SW 1271 (cell line): ENCODE measurements at places on chromosomes 4 and X.

- peak; percentile 19 for DNase-seq
Observed at GRCh38 chr4:19486400-19486799, 765.3 kb upstream of the SLIT2 start.

DNA sequence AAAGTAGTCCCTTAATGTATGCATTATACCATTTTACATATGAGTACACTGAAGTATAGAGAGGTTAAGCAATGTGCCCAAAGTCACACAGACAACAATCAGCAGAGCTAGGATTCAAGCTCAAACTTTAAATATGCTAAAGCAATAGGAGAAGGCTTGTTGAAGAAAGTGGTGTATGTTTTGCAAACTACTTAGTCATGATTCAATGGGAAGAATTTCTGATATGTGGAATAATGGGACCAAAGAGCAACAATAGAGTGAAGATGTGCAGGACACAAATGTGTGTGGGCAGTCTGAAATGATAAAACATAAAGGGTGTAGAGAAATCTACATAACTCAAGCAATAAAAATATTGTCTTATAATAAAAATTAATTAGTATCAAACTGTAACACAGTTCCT, 109.0 kb upstream of the ARSJ start:
- no peak for DNase-seq

DNA sequence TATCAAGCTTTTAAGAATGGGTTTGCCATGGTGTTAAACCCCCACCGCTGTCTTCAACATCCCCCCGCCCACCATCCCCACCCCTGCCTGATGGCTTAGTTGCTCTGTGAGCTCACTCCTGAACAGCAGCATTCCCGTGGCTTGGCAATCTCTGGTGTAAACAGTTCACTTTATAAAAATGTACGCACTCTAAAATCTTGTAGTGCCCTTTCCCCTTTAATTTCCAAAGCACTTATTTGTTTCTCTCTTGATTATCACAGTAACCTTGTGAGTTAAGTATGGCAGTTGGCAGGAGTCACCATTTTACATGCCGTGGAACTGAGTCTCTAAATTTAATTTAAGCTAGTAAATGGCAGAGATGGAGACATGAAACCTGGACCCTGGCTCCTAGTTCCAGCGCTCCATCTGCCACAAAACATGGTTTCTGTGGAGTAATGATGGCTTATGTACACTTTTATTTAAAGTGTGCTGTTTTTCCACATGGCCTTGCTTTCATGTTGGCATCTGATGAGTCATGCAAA, 123.1 kb downstream of the AFF1 start:
- DNase-seq, result no peak

- DNase-seq, result no peak
Observed at GRCh38 chr4:76007089-76007862, at the start of gene CXCL9. Gene CXCL9, minus strand, starts transcription at chr4:76007509. Its CDS starts 60 bp downstream, at chr4:76007449.

GRCh38 chrX:39576041-39576872, 521.5 kb downstream of the BCOR start:
- no peak for DNase-seq

DNA sequence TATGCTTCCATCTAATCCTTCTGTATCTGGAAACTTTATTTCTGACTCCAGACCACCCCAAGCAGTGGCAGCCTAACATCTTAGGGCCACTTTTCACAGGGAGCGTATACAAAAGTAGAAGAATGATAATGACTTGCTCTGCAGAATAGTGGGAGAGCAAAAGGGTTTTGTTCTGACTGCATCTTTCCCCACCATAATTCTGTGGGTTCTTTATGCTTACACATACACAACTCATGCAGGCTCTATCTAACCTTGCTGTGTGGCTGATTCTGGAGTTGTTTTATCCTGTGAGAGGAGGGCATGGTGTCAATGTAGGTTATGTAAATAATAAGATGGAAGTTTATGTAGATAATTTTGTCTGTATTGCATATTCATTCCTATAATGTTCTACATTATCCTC, 42.4 kb upstream of the NDNF start:
- DNase-seq, result no peak

GRCh38 chr4:7371210-7371941, 63.4 kb downstream of the PSAPL1 start:
- no peak for DNase-seq

DNA sequence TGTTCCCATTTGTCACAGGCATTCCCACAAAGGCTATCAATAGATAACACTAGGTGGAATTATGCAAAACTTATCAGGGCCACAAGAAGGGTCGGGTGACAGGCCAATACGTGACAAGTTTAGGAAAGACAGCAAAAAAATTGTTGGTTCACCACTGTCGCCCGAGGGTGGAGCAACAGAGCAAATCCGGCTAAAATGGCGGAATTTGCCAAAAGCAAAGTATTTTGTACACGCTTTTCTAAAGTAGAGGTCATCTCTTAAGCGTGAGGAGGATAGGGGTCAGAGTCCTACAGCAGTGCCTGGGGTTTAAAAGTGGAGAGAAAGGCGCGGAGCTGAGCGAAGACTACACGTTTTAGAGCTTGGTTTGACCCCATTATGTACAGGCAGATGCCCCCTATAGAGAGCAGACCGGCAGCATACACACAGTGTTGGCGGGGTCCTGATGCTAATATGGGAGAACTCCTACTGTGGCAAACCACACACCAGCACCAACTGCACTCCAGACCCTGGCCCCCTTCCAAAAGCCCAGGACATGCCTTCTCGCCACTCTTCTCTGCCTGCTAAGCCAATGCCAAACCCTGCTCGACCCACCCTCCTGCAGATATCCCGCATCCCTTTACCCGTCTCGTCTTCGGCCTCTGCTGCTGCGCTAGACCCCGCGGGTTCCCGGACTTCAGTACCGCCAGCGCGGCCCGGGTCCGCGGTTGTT, 733 bp downstream of the CCNA2 start:
- peak; percentile 47 for DNase-seq

DNA sequence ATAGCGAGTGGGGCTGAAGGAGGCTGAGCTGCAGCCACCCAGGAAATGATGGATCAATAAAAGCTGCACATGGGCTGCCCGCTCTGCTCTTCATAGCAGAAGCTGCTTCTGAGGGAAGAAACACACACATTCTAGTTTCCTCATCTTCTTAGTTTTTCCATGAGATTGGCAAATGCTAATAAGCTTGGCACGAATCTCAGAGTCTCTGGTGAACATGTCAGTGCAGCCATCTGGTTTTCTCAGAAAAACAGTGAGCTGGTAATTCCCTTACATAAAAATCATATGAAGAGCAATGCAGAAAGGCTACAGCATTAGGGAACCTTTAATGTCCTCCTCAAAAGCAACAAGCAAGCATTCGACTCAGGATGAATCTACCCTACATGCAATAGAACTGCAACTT, 69.9 kb downstream of the GATB start:
- no peak for DNase-seq

GRCh38 chrX:100623001-100623400, 13.6 kb downstream of the TSPAN6 start:
- DNase-seq, result no peak
